Sigmoid colon (tissue), 7 donors: ENCODE measurements at places on chromosomes 6 and 20.

GRCh38 chr6:89172131-89172530, 26.3 kb downstream of the PM20D2 start:
- DNase-seq: no peak

- DNase-seq: peak; percentile 84
Observed at GRCh38 chr6:29737707-29738630, 14.7 kb downstream of the HLA-F start.

GRCh38 chr6:36120979-36121786, 9.1 kb upstream of the MAPK13 start:
- DNase-seq: peak; percentile 69

- no peak for DNase-seq
Observed at GRCh38 chr6:165663736-165664558, 906 bp upstream of the PDE10A start.

- DNase-seq: no peak
Observed at GRCh38 chr6:69699655-69700054, 97.2 kb downstream of the LMBRD1 start.

DNA sequence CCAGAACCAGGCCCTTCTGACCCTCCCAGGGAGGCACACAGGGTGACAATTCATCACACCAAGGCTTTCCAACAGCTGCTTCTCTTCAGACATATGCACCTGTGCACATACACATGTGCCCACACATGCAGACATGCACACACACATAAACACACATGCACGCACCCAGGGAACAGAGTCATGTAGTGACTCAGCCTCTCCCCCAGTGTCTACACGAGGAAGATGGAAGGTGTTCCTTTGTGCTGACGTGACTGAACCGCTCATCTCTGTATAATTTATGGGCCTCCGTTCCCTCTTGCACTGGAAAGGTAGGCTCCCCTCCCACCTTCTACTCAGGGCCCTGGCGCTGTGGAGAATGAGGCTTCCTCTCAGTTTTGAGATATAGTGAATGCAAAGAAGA, 23.8 kb upstream of the PLEKHG1 start:
- DNase-seq: no peak

- DNase-seq: no peak
Observed at GRCh38 chr6:158923805-158924498, 76.0 kb downstream of the RSPH3 start.

DNA sequence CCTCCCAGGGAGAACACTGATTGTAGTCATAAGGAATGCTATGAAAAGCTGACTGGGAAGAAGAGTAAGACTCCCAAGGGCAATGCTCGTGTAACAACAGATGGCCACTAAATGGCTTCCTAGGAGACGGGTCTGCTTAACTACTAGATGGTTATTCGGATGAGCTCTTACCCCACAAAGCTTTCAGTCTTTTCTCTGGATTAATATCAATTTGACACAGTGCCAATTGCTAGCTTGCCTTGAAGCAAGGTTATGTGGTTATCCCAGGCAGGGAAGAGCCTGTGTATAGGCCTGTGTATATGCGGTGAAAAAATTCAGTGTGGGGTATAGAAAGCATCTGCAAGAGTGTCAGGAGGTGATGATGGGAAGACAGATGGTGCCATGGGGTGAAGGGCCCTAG, 86.4 kb upstream of the NOX3 start:
- DNase-seq: no peak

DNA sequence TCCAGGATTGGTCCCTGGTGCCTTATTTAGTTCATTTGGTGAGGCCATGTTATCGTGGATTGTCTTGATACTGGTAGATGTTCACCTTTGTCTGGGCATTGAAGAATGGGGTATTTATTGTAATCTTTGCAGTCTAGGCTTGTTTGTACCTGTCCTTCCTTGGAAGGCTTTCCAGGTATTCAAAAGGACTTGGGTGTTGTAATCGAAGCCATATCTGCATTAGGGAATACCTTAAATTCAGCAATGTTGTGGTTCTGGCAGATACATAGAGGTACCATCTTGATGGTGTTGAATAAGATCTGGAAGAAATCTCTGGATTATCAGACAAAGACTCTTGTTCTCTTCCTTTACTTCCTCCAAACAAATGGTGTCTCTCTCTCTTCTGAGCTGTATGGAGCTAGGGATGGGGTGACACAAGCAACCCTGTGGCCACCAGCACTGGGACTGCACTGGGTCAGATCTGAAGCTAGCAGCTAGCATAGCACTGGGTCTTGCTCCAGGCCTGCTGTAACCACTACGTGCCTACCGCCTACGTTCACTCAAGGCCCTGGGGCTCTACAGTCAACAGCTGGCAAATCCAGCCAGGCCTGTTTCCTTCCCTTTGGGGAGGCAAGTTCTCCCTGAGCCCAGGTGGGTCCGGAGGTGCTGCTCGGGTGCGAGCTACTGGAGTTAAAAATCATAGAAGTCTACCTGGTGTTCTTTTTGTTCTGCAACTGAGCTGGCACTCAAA, 261.1 kb upstream of the CITED2 start:
- DNase-seq: no peak

DNA sequence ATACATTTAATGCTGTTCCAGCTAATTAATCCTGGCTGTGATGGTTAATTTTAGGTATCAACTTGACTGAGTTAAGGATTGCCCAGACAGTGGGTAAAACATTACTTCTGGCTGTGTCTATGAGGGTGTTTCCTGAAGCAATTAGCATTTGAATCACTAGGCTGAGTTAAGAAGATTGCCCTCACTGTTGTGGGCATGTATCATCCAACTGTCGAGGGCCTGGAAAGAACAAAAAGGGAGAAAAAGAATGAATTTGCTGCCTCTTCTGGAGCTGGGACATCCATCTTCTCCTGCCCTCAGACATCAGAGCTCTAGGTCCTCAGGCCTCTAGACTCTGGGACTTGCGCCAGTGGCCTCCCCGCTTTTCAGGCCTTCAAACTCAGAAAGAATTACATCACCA, 34.3 kb downstream of the SDHAF4 start:
- no peak for DNase-seq

DNA sequence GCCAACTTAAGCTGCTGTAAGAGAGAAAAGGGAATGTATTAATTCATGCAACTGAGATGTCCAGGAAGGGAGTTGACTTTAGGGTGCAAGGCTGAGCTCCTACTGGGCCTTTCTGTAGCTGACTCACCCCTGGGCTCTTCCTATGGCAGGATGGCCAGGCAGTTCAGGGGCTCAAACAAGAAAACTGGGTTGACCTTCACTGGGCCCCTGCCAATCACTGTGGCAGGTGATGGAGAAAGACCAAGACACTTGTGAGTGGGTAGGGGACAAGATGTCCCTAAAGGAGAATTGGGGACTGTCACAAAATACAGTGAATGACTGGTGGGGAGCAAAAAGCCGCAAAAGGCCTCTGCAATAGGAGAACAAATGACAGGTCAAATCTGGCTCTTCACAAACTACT, 21.5 kb upstream of the RALGAPA2 start:
- DNase-seq: no peak

- no peak for DNase-seq
Observed at GRCh38 chr6:49978332-49979226, 9.2 kb upstream of the DEFB113 start.

DNA sequence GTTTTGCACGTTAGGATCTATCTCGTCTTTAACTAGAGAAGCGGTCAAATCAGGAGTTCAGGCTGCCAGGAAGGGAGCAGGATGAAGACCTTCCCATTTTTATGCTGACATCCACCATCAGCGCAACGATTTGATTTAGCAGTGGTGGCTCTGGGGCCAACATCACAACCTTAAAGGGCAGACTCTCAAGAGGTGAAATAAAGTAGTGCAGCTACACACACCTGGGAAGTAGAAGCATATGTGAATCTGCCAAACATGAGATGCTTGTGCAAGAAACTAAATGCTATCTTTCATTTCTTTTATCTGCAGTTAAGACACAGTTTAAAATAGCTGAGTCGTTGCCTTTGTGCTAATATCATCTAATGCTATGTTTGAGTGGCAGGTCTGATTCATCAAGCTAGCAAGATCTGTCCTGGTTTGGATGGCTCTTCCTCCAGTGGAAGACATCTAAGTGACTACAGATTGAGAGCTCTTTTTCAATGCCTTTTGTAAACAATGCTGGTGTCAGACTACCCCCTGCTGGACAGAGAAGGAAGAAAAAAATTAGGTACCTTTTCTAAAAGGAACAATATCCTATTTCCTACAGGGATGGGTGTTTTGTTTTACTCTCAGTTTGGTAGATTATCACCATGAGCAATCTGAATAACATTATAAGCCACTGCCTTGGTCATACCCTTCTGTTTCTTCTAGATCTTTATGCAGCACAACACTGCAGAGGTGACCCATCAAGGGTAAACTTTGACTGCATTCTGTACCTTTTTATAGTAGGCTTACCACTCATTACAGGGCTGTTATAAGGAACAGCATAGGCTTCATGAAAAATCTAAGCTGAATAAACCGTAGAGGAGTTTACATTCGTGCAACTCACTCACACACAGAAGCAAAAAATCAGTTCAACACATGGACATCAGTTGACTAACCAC, 171.6 kb upstream of the FBXL4 start:
- no peak for DNase-seq

GRCh38 chr6:46808806-46809205, 15.6 kb downstream of the MEP1A start:
- DNase-seq: no peak

- no peak for DNase-seq
Observed at GRCh38 chr6:33213166-33213988, 5.1 kb downstream of the RING1 start.

DNA sequence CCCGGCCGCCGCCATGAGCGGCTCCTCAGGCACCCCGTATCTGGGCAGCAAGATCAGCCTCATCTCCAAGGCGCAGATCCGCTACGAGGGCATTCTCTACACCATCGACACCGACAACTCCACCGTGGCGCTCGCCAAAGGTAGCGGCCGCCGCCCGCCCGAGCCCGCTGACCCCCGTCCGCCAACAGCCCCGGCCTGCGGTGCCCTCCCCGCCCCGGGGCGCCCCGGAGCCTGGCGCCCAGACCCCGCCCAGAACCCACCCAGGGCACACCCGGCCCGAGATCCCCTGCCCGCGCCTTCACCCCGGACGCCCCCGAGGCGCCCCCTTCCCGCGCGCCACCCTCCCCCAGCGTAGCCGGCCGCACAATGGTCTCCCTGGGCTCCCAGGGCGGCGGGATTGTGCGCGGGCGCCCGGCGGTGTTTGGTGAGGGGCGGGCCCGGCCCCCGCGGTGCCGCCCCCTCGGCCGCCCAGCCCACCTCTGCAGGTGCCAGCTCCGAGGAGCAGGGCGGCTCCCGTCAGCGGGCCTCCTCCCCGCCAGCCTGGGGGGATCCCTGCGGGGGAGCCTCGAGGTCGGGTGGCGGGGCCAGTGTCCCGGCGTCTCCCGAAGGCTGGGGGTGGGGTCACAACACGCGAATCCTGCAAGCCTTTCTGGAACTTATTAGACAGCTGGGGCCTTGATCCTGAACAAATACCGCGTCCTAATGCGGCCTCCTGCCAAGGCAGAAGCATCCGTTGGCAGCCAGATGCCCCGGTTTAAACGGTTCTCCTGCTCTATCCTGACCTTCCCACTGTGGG, 577 bp downstream of the LSM14B start:
- DNase-seq: peak; percentile 80

GRCh38 chr6:118372413-118372812, 175.7 kb upstream of the PLN start:
- DNase-seq: no peak

DNA sequence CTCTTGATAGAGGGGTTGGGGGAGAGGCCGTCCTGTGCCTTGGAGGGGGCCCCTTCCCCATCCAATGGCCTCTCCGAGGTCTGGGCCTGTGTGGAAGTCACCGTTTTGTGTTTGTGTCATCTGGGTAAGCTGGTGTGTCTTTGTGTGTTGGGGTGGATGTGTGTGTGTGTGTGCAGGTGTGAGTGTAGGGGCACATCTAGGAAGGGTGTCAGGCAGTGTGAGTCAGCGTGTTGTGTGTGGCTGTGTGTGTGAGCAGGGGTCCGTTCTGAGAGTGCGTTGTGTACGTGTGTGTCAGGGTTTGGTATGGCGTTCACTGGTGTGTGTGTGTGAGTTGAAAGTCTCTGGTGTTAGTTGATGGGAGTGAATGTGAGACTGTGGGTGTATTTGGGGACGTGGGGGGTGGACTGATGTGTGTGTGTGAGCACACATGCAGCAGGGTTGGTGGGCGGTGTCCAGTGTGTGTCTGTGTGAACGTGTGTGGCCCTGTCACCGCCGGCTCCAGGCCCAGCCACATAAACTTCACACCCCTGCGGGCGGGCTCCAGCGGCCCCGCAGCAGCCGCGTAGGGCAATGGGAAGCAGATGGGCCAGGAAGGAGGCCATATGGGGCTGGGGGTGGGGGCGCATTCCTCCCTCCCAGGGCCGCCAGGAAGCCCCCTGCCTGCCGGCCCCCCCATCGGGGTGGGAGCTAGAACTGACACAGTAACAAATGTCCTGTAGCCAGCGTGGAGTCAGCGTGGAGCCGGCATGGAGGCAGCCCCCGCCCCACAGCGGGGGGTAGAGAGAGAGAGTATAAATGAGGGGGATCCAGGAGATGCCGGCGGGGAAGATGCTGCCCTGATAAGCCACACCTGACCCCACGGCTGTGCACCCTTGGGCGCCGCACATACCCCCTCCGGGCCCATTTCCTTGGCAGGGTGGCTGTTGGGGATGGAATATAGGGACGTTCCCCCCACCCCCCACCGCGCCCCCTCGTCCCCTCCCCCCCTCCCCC, 32.1 kb downstream of the SNAI1 start:
- DNase-seq: no peak

DNA sequence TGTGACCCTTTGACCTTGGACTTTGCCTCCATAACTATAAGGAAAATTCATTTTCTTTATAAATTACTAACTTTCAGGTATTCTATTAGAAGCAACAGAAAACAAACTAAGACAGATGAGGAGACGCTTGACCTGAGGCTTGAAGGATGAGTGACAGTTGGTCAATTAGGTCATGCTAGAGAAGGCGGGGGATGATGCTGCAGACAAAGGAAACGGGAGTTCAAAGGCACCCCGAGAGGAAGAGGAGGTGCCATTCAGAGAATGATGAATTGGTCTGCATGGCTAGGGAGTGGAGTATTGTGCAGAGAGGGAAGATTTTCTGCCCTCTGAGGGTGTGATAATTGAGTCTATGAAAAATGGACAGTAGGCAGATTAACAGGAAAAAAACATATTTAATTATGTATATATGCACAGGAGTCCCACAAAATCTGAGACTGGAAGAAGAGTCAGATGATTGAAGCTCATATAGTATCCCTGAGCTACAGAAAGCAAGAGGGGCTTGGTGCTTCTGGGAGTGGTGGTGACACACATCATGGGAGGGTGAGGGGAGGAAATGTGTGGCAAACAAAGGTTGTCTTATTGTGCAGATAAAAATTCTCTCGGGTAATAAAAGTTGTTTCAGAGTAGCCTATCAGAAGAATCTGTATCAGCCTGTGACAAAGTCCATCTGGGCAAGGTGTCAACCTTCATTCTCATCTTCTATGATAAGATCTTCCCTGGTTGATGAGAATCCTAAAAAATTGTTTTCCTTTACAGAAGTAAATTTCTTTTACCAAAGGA, 20.4 kb upstream of the FUCA2 start:
- no peak for DNase-seq

GRCh38 chr6:112881828-112882780, 535.0 kb downstream of the RFPL4B start:
- DNase-seq: no peak
